Motor neuron (in vitro differentiated cells): ENCODE measurements at places on chromosomes 4 and X. TPM values are rescaled to one million over a fixed set of nuclear protein-coding genes. Genes with fewer than 3 reads are reported as not detected.

The NAT8L gene
- 7.1 and 7.8 TPM in 2 replicates for total RNA-seq

GRCh38 chr4:143381189-143382118 lies 44.8 kb downstream of the GAB1 start:
- ATAC-seq = peak; percentile 93

- ATAC-seq = peak; percentile 93
Observed at GRCh38 chr4:14867847-14868246, 134.4 kb upstream of the CPEB2 start.

GRCh38 chr4:130056286-130056685 lies 960.3 kb downstream of the C4orf33 start:
- no peak for ATAC-seq

- ATAC-seq = no peak
Observed at GRCh38 chrX:12237131-12237530, 98.9 kb downstream of the FRMPD4 start.

The NALF2 gene
- 0.22 and 0.25 TPM in 2 replicates for total RNA-seq

DNA sequence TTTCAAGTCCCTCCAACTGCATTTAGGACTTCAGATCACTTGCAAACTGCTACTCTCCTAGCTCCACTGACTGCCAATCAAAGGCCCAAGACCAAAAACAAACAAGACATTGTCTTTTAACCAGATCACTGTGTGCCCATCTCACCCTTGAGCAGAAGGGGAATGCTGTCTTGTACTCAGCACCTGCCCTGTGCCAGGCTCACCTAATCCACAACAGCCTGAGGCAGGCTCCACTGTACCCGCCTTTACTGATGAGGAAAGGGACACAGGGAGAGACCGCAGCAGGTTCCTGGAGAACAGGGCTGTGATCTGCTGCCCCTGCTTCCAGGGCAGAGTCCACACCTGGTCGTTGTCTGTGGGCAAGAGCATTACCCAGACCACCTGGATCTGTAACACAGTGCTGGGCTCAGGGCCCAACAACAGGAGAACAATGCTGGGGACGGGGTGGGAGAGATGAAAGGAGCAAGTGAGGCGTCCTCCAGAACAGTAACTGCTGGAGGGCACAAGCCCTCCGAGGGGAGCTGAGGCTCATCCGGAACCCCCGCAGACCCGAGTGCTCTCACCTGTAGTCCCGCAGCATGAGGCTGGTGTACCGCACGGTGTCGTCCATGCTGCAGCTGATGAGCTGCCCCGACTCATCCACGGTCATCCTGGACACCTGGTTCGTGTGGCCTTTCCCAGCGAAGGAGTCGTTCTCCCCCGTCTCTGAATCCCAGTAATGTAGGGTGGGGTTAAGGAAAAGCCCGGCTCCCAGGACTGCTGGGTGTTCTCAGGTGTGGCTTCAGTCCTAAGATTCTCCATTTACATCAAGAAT lies 33.9 kb downstream of the WDR1 start:
- ATAC-seq = no peak

The CXorf49 gene
- not detected in 2 replicates for total RNA-seq

GRCh38 chrX:1182211-1182610 lies 30.2 kb downstream of the CRLF2 start:
- no peak for ATAC-seq

The MAGEB2 gene
- total RNA-seq = not detected in 2 replicates

- ATAC-seq = no peak
Observed at GRCh38 chr4:106329041-106329618, 12.8 kb downstream of the AIMP1 start.

DNA sequence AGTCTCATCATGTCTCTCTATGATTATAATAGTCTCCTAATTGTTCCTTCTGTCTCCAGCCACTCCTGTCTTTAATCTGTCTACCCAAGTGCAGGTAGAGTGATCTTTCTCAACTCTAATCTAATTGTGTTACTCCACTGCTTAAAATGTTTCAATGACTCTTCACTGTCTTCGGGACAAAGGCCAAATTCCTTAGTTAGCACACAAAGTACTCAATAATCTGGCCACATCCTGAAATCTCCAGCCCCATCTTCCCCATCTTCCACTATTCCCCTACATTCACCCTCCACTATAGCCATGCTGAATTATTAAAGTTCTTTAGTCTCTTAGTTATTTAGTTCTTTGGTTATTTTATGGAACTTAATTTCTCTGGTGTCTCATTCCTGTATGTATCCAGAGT lies 353.3 kb downstream of the OPHN1 start:
- no peak for ATAC-seq

DNA sequence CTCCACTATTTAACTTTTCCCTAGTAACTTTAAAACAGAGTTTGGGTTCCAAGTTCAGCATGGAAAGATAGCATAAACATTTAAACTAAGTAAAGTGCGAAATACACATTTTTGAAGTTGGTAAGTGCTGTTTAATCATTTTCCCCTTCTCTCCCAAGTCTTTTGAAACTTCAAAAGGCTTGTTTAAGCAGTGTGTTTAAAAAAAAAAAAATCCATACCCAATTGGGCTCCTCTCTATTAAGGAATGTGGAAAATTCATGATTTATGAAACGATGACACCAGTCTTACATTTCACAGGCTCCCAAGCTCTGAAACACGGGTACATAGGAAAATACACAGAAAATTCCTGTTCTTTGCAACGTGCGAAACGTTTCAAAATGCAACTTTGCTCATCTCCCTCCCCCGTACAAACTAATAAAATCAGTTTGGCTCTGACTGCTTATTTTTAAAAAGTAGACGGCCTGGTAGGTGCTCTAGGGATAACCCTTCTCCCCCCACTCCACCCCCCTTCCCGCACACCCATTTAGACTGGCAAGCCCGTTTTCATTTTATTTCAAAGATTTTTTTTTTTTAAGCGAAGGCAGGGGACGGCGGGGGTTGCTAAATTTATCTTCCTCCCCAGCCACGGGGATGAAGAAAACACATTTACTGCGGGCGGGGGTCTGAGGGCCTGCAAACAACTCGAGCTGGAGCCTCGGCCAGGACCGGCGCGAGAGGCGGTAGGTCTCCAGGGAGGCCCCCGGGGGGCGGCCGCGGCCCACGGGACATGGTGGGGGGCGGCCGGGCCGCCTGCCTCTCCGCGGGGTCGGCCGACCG lies 786 bp upstream of the ZFX start:
- no peak for ATAC-seq

GRCh38 chr4:126766241-126766640 lies 866.5 kb upstream of the INTU start:
- no peak for ATAC-seq

- ATAC-seq = no peak
Observed at GRCh38 chr4:127809173-127809800, 27.2 kb downstream of the HSPA4L start.

DNA sequence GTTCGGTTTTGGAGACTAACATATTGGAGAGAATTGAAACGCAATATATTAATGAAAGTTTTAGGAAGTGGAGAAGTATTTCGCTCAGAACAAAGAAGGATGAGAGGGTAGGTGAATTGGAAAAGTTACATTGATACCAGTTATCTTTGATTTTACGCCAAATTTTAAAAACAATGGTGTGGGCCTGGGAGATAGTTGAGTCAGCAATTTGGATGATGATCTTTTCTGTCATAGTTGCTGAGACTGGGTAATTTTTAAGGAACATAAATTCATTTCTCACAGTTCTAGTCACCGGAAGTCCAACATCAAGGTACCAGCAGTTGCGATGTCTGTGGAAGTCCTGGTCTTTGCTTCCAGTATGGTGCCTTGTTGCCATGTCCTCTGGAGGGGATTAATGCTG lies 644.8 kb upstream of the LCORL start:
- no peak for ATAC-seq

The ARMCX4 gene
- 3.2 and 4.8 TPM in 2 replicates for total RNA-seq

DNA sequence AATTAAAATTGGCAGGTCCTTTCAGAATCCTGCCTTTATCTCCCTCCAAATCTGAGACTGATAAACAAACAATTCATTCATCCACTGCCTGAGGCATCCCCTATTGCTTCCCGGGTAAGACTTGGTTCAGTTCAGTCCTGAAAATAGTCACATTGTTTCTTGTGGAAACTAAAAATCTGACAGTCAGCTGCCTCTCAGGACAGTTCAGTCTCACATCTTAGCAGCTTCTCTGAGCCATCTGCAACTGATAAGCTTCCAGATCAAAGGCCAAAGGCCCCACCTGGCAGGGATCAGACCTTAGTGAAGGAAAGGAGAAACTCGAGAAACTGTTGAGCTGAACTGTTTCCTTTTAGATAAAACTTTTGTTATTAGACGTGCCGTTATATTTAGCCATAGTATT lies 264.5 kb downstream of the IL15 start:
- no peak for ATAC-seq

The ARHGAP24 gene
- 10.4 and 11.2 TPM in 2 replicates for total RNA-seq

The NSUN7 gene
- total RNA-seq = 1.1 and 2.2 TPM in 2 replicates

GRCh38 chr4:68490826-68491457 lies 43.7 kb downstream of the TMPRSS11E start:
- no peak for ATAC-seq

The C4orf33 gene
- 14.2 and 14.4 TPM in 2 replicates for total RNA-seq

DNA sequence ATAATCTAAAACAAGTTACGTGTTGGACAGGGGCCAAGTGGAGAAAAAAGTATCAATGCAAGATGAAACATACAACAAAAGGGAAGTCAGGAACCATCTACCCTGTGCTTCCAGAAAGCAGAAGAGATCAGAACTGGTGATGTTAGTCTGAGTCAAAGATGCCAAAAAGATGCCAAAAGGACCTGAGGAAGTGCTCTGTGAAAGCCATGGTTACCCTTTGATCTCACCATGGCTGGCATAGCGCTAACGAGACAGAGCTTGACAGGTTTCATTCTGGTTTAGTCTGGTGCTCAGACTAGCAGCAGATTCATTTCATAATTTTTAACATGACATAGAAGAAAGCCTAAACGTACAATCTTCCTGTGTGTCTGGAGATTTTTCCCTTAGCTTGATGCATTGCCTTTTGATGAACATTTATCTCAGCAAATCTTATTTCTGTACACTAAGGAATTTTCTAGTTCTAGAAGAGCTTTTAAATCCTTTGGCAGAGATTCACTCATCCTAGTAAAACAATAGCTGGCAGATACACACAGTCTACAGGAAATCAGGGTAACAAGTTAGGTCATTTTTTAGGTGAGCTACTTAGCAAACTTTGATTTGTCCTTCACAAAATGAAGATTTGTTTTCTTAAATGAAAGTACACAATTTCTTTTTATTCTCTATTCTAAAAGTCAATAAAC lies 87.7 kb downstream of the COL25A1 start:
- ATAC-seq = peak; percentile 63

GRCh38 chr4:106305435-106306055 lies 10.5 kb downstream of the TBCK start:
- ATAC-seq = no peak

DNA sequence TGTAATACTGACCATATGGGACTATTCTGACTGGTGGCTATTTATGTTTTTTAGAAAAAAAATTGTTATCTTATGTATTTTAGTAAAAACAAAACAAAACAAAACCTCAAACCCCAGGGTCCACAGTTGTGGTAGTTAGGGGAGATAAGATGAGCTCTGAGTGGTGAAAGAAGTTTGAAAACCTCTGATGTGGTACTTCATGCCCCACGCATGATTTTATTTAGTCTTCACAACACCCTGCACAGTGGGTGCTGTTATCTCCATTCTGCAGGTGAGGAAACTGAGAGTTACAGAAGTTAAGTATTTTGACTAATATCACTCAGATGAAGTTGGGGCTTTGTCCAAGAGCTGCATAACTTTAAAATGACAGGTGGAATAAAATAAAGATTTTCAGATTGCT lies 230.6 kb upstream of the TRPC5 start:
- no peak for ATAC-seq

The NDUFC1 gene
- total RNA-seq = 57.6 and 60.1 TPM in 2 replicates

DNA sequence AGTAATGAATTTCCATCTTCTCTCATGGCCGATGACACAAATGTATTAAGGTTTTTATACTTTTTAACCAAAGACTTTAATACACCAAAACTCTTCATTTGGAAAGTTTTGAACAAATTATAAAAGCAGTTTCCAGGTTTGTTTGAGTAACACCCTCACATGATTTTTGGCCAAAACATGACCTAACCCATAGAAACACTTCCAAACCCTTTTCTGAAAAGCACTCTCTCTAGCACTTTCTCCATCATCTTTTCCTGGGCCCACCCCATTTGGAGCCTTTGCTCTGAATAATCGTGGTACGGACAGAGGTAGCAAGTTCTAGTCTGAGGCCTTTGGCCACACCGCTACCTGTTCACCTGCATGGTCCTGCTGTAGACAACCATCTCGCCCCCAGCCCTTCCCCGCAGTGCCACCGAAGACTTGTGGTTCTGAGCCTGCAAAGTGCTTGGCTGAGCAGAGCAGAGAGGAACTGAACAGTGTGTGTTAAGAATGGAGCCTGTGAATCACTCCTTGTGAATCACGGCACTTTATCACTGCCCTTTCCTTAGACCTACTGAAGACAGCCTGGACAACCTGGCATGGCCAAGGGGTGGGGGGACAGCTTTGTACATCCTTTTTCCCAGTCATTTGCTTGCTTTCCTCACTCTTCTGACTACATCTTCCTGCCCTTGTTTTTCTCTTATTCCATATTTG lies 181.8 kb downstream of the PTTG2 start:
- no peak for ATAC-seq

DNA sequence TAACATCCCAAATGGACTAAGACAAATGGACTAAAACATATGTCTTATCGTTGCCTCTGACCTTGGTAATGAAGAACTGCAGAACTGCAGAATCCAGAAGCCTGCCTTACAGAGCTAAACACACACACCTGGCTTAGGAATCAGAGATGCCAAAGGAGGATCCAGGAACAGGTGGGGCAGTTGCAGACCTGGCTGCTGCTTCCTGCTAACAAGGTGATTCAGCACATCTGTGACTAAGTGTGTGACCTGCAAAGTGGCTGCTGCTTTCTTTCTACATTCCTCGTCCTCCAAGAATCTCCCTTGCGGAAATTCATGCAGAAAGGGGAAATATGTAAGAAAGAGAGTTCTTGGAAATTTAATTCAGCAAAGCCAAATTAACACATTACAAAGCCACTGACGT lies 96.8 kb upstream of the NLGN4X start:
- ATAC-seq = no peak

DNA sequence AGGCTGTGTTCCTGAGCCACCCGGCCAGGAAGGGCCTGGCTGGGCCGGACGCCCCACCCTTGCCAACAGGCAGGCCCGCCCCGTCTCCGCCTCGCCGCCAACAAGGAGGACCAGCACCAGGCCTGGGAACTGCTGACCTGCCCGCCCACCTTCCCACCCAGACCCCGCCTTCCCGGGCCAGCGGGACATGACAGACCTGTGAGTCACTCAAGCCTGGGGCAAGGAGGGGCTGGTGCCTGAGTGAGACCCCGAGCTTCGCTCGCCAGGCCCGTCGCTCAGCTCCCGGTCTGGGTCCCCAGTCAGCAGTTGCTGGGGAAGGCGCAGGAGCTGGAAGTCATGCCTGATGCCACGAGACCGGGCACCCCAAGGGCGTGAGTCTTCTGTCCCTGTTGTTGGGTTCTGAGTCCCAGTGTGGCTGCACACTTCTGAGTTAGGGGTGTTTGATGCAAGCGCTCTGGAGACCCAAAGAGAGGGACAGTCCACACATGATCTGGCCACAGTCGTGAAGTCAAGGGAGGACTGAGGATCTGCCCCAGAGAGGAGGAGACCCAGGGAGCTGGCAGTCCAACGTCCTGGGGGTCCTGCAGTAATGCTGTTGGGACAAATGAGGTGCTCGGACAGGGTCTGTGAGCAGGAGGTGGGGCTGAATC lies at the start of gene DNASE1L1:
Gene DNASE1L1, minus strand, starts transcription at position 33 of the 650 bp plus-strand sequence. CDS start 3,686 bp downstream, outside the sequence.
- peak; percentile 68 for ATAC-seq

The TLR2 gene
- total RNA-seq = 0.72 and 2.2 TPM in 2 replicates

- no peak for ATAC-seq
Observed at GRCh38 chr4:67894659-67895058, 10.9 kb upstream of the TMPRSS11D start.

- ATAC-seq = no peak
Observed at GRCh38 chrX:137926090-137926489, 360.2 kb downstream of the ZIC3 start.

GRCh38 chr4:19472666-19473065 lies 779.0 kb upstream of the SLIT2 start:
- peak; percentile 55 for ATAC-seq

GRCh38 chr4:38751341-38752010 lies 31.3 kb downstream of the TLR10 start:
- no peak for ATAC-seq
